ENCODE measurements at places on chromosomes 4 and X. TPM values are rescaled to one million over a fixed set of nuclear protein-coding genes. Genes with fewer than 3 reads are reported as not detected.

DNA sequence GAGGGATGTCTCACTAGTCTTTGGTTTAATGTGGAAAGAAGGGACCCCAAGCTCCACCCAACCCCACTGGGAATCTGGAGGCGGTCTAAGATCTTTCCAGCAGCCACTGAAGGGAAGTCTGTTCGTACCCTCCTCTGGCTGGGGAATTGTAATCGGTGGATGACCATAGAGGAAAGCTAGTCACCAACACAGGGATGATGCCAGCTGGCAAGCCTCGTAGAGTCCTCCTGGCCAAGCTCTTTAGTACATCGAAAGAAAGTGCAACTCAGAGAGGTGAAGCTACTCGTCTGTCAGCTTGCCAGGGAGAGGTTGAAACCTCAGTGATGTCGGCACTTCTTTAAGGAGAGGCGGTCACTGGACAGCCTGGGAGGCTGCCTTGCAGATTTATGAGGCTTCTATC is 58.7 kb downstream of the MAMLD1 start:
- DNase-seq, result no peak

GRCh38 chr4:1122505-1122904 is 9.1 kb upstream of the RNF212 start:
- no peak for DNase-seq

DNA sequence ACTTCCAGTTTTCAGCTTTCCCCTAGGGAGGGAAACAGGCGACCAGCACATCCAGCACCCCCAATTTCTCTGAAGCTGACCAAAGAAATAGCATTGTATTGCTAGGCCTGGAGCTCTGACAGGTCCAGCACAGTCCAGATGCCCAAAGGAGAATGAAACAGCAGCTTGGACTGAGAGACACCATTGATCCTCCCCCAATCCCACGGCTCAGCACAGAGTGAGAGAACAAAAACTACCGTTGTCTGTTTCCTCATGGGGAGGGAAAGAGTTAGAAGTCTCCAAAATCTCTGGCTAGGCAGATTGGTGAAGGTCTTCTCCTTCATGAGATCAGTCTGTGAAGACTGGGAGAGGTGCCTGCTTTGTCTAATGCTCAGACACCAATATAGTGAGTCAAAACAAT is 8.6 kb downstream of the TCEAL7 start:
- DNase-seq, result no peak

- peak; percentile 65 for DNase-seq
These were observed 58.1 kb downstream of the PHEX start for GRCh38 chrX:22090181-22090580.

GRCh38 chr4:152779513-152780266 is at the start of the genes ARFIP1 and TIGD4:
ARFIP1 (plus strand) TSS chr4:152779954; CDS start chr4:152829634, 49,680 bp downstream.
TIGD4 (minus strand) TSS chr4:152779730; CDS start chr4:152771004, 8,726 bp downstream.
- DNase-seq, result peak; percentile 97

Gene MAGEB18
- total RNA-seq, result not detected

DNA sequence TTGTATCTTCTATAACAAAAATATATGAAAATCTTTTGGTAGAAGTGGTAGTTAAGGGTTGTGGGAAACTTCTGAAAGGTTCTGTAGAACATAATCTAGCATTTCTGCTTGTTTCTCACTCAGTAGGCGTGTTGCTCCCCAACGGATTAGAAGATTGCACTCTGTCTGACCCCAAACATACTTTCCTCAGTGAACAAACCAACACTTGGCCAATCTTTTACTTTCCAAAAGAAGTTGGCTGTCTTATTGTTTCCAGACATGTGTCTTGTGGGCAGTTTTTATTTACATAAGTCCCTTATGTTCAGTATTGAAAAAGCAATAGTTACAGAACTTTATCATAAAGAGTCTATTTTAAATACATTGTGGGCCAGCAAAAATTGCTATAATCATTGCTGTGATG is 312.8 kb upstream of the EPHA5 start:
- DNase-seq, result peak; percentile 4

DNA sequence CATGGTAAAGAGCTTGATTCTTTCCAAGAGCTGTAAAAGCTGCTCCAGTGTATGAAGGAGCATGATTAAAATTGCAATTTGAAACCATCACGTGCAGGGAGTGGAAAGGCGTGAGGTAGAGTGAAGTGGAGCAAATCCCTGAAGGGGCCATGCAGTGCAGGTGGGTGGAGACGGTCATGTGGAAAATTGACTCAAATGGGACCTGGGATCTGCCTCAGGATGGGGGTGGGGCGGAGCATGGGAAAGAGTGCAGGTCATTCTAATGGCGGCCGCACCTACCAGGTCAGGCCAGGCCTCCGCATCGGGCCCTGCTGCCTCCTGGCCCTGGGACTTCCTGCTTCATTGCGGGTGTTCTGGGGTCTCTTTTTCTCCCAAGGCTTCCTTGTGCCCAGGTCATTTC is 25.3 kb upstream of the TRIM60 start:
- DNase-seq, result no peak

DNA sequence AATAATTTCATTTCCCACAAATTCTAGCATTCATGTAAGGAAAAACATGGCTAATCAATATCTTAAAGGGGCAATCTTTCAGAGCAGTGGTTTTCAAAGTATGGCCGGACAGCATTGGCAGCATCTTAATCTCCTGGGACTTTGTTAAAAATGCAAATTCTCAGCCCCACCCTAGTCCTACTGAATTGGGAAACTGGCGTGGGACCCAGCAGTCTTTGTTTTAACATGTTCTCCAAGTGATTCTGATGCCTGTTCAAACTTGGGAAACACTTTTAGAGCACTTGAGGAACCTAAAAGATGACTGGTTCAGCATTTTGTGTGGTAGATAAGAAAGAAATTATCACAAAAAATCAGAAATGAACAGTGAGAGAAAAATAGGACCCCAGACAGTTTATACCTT is 65.7 kb downstream of the ZFX start:
- DNase-seq, result no peak

- DNase-seq, result peak; percentile 97
These were observed 42.8 kb upstream of the KLF3 start for GRCh38 chr4:38621028-38621684.

DNA sequence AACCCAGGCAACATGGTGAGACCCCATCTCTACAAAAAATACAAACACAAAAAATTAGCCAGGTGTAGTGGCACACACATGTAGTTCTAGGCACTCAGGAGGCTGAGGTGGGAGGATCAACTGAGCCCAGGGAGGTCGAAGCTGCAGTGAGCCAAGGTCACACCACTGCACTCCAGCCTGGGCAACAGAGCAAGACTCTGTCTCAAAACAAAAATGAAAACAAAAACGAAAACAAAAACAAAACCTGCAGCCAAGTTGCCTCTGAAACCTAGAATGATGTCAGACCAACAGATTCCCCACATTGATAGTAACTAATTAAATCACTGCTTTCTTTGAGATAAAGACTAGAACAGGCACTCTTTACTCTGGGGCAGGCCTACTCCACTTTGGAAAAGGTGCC is 104.5 kb downstream of the AMELX start:
- no peak for DNase-seq

DNA sequence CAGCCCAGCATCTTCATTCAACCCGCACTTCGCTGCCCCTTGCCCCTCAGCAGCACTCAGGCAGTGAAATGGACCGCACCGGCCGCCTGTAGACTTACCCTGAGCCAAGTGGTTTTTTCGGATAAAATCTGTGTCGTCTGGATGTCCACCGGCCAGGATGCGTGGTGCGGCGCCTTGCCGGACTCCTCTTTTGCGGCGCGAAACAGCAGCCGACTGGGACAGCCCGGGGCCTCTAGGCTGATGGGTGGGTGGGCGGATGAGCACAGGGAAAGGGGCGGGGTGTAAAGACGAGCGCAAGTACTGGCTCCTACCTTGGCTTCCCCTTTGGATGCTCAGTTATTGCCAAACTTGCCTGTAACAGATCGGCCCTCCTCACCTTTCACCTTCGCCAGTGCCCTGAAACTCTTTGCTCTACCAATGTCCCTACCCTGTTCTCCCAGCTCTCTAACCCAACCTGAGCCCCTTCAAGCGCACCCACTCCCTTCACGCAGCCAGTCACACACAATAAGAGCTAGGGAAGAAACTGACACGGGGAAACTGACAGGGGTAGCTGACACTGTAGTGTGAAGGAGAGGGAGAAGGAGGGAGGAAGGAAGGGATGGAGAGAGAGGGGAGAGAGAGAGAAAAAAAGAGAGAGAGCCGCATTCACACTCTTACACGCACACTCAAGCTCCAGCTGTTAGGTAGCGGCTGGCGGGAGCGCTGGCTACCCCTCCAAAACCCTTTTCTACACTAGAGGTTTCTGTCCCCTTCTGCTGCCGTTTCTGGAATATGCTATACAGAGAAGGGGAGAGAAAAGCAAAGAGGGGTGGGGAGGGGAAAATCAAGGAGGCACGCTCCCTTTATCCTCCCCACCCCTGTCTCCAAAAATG is 559 bp downstream of the TRPC5 start:
- DNase-seq, result no peak
